ENCODE measurements at places on chromosomes 5 and 9. TPM values are rescaled to one million over a fixed set of nuclear protein-coding genes. Genes with fewer than 3 reads are reported as not detected.

The CFAP77 gene
- total RNA-seq, result not detected

The COMMD10 gene
- 53.7 TPM for total RNA-seq

The SLC6A7 gene
- total RNA-seq, result not detected

The MELK gene
- total RNA-seq, result 15.2 TPM

The DMRT2 gene
- total RNA-seq, result not detected

The KCNT1 gene
- not detected for total RNA-seq

The FREM1 gene
- total RNA-seq, result 0.58 TPM

The MEIKIN gene
- not detected for total RNA-seq

The FCHO2 gene
- 16.1 TPM for total RNA-seq

The IFNA2 gene
- total RNA-seq, result not detected

The POU5F2 gene
- total RNA-seq, result 2.6 TPM

The KIF4B gene
- total RNA-seq, result not detected

The SECISBP2 gene
- 136 TPM for total RNA-seq

- no peak for DNase-seq
- H3K27me3 ChIP-seq, result no peaks in the 10 kb centered on the region
- no peak overlapping the region for H3K27ac ChIP-seq
- peaks cover 15% of the 10 kb centered on the region for H3K4me1 ChIP-seq
- H3K4me3 ChIP-seq, result no peak overlapping the region
These were observed 9.1 kb downstream of the SLIT3 start for GRCh38 chr5:169291877-169292276.

DNA sequence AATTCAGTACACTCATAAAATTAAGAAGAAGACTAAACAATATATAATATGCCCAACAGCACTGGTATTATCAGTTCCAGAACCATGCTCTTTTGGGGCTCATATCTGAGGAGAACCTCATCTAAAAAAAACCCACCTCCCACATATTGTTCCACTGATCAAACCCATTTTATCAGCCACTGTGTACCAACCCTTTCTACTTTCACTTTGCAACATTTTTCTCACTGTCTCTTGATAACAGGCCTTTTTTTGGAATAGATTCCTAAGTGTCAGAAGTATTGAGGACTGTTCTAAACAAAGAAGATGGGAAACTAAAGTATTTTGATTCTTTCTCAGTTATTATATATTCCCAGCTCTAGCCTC lies 173.2 kb downstream of the GABRB2 start:
- H3K4me1 ChIP-seq, result no peaks in the 10 kb centered on the region
- H3K36me3 ChIP-seq, result no peaks in the 10 kb centered on the region
- no peak overlapping the region for H3K27ac ChIP-seq
- no peaks in the 10 kb centered on the region for H3K27me3 ChIP-seq
- no peak overlapping the region for H3K4me3 ChIP-seq
- DNase-seq, result no peak

- H3K4me3 ChIP-seq, result no peak overlapping the region
- no peaks in the 10 kb centered on the region for H3K36me3 ChIP-seq
- peak; percentile 39 for DNase-seq
These were observed 14.9 kb upstream of the VDAC1 start for GRCh38 chr5:134019636-134020035.

DNA sequence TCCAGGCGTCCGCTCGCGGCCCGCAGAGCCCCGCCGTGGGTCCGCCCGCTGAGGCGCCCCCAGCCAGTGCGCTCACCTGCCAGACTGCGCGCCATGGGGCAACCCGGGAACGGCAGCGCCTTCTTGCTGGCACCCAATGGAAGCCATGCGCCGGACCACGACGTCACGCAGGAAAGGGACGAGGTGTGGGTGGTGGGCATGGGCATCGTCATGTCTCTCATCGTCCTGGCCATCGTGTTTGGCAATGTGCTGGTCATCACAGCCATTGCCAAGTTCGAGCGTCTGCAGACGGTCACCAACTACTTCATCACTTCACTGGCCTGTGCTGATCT lies 294 bp downstream of the ADRB2 start:
- H3K4me3 ChIP-seq, result peak overlapping the region; percentile 56
- H3K36me3 ChIP-seq, result no peaks in the 10 kb centered on the region
- peak overlapping the region; percentile 74 for H3K27ac ChIP-seq
- no peak for DNase-seq
- peaks cover 8% of the 10 kb centered on the region for H3K4me1 ChIP-seq
- no peaks in the 10 kb centered on the region for H3K27me3 ChIP-seq

- H3K36me3 ChIP-seq, result peaks cover 48% of the 10 kb centered on the region
- DNase-seq, result no peak
These were observed 4.5 kb downstream of the AK6 start for GRCh38 chr5:69364850-69365249.

- H3K27ac ChIP-seq, result no peak overlapping the region
- H3K4me1 ChIP-seq, result no peaks in the 10 kb centered on the region
- DNase-seq, result no peak
These were observed 56.8 kb downstream of the FEM1C start for GRCh38 chr5:115487756-115488155.

DNA sequence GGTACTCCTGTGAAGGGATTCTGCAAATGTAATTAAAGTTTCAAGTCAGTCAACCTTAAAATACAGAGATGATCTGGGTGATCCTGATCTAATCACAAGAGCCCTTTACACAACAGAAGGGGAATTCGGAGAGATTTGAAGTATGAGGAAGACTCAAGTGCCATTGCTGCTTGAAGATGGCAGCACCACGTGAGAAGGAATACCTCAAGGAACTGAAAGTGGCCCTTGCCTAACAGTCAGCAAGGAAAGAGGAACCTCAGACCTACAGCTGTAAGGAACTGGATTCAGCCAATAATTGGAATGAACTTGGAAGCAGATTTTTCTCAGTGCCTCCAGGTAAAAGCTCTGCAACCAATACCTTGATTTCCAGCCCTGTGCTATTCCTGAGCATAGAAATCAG lies 87.4 kb downstream of the THBS4 start:
- no peak for DNase-seq
- H3K4me1 ChIP-seq, result no peaks in the 10 kb centered on the region
- no peak overlapping the region for H3K4me3 ChIP-seq
- H3K27ac ChIP-seq, result no peak overlapping the region

DNA sequence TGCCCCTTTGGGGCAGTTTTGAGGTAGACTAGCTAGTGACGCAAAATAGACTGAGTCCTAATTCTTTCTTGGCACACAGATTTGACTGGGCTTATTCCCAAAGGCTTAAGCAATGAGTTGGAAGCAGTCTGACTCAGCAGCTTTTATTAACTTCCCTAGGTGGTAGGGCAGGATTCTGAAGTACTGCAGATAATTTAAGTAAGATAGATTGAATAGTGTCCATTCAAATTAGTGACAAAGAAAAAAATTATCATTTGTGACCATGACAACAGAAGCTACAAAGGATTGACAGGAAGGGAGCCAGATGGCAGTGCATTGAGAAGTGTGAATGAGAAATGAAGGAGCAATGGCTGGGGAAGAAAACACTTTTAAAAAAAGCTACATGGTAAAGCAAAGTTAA lies 649.4 kb downstream of the CDH9 start:
- H3K4me1 ChIP-seq, result no peaks in the 10 kb centered on the region
- no peaks in the 10 kb centered on the region for H3K27me3 ChIP-seq
- no peak for DNase-seq
- H3K36me3 ChIP-seq, result no peaks in the 10 kb centered on the region
- no peak overlapping the region for H3K27ac ChIP-seq
- no peak overlapping the region for H3K4me3 ChIP-seq

DNA sequence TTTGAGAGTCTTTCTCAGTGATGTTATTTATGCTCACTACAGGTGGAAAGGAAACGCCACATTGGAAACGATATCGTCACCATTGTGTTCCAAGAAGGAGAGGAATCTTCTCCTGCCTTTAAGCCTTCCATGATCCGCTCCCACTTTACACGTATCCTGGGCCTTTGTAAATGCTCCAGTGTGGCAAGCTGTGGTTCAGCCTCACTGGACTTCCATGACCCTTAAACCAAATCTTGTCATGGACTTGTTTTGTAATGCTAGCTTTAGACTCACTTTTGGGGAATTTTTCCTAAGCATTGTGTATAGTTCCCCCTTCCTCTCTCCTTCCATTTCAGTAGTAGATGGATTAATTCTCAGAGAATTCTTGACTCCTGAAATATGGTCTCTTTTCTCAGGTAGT lies 60.9 kb upstream of the SLC2A8 start:
- no peak overlapping the region for H3K4me3 ChIP-seq
- peak overlapping the region; percentile 56 for H3K27ac ChIP-seq
- H3K36me3 ChIP-seq, result peaks cover 17% of the 10 kb centered on the region

DNA sequence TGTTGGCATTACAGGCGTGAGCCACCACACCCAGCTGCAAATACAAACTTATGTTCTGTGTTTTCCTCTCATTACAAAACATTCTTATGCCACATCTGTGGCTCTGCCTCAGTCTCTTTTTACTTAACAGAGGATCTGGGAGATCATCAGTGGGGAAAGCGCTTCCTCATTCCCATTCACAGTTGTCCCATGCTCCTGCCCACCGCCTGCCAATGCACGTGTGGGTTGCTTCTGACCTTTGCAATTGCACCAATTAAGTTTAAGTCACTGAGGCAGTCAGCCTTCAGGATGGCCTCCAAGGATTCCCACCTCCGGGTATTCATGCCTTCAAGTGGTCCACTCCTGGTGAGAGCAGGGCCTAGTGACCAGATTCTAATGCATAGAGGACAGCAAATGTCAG lies 34.9 kb upstream of the EEIG1 start:
- no peak for DNase-seq
- H3K4me3 ChIP-seq, result no peak overlapping the region
- no peaks in the 10 kb centered on the region for H3K27me3 ChIP-seq
- no peak overlapping the region for H3K27ac ChIP-seq
- H3K4me1 ChIP-seq, result peaks cover 6% of the 10 kb centered on the region
- H3K36me3 ChIP-seq, result no peaks in the 10 kb centered on the region

DNA sequence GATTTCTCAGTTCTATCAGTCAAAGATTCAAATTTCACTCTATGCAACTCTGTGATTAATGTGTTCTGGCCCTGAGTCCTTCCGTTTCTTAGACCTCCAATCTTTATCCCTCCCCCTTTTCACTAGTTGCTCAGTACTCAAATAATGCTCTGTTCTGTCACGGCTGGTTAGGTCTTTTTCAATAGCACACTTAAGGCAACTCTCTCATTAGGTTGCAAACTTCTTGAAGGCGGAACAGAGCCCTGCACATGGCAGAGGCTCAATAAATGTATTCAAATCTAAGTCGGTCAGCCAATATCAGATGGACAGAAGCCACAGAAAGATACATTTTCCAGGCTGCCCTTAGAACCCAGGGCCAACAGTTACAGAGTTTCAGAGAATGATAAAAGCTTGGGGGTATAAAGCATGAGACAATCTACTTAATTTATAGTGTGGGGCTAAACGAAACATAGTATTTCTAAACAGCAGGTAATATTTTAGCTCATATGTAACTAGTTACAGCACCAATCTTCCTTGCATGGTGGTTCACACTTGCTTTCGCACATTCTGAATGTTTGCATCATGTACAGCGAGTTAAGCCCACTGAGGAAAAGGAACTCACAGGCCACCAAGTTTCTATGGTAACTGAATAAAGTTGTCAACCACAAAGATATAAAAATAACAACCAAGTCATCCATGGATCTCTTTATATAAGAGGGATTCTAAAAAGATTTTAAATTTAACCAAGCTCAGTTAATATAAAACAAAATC lies 67.1 kb upstream of the GOLPH3 start:
- peaks cover 98% of the 10 kb centered on the region for H3K36me3 ChIP-seq
- no peak overlapping the region for H3K27ac ChIP-seq
- DNase-seq, result no peak
- no peaks in the 10 kb centered on the region for H3K27me3 ChIP-seq

GRCh38 chr5:57280853-57281252 lies 107.0 kb downstream of the GPBP1 start:
- H3K36me3 ChIP-seq, result no peaks in the 10 kb centered on the region
- H3K27me3 ChIP-seq, result no peaks in the 10 kb centered on the region
- no peak overlapping the region for H3K27ac ChIP-seq

DNA sequence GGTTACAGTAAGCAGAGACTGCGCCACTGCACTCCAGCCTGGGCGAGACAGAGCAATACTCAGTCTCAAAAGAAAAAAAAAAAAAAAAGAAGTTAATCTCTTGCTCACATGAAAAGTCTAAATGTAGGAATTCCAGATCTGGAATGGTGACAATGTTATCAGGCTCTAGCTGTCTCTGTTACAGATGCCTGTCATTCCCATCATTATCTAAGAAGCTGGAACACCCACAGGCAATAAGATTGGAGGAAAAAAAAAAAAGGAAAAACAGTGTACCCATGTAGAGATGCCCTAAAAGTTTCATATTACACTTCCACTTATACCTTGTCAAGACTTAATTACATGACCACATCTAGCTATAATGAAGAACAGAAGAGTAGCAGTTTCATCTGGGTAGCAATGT lies 38.2 kb downstream of the PTBP3 start:
- peaks cover 8% of the 10 kb centered on the region for H3K4me1 ChIP-seq
- H3K27ac ChIP-seq, result no peak overlapping the region
- no peak for DNase-seq
- peaks cover 20% of the 10 kb centered on the region for H3K36me3 ChIP-seq
- H3K27me3 ChIP-seq, result no peaks in the 10 kb centered on the region
- H3K4me3 ChIP-seq, result no peak overlapping the region

GRCh38 chr5:180670586-180671359 lies 21.4 kb upstream of the FLT4 start:
- no peaks in the 10 kb centered on the region for H3K4me1 ChIP-seq
- H3K4me3 ChIP-seq, result no peak overlapping the region
- H3K27ac ChIP-seq, result no peak overlapping the region
- peak; percentile 62 for DNase-seq

DNA sequence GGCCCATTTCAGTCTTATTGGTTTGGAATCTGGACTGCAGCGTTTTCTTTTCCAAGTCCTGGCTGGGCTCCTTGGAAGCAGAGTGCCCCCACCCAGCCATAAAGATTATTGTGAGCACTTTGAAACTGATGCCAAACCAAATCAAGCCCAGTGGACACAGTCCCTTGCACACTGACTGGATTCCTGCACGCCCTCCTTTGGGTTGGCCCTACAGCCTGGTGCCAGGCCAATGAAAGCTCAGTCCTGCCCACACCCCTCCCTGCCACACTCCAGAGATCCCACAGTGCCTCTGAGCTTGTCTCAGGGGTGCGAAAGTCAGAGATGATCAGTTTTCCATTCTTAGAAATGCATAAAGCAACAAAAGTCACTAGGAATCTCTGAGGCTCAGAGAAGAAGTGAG lies 181.9 kb downstream of the CETN3 start:
- DNase-seq, result no peak
- no peaks in the 10 kb centered on the region for H3K36me3 ChIP-seq
- H3K27ac ChIP-seq, result no peak overlapping the region
- H3K4me1 ChIP-seq, result no peaks in the 10 kb centered on the region
- H3K4me3 ChIP-seq, result no peak overlapping the region

- DNase-seq, result peak; percentile 94
- H3K36me3 ChIP-seq, result no peaks in the 10 kb centered on the region
- peaks cover 13% of the 10 kb centered on the region for H3K27me3 ChIP-seq
- peak overlapping the region; percentile 29 for H3K4me3 ChIP-seq
- peaks cover 9% of the 10 kb centered on the region for H3K4me1 ChIP-seq
These were observed 43.9 kb upstream of the PRRC2B start for GRCh38 chr9:131349881-131350563.

All from stomach (tissue), 19 donors.